ENCODE measurements at places on chromosomes 7 and 10.
A peak's percentile ranks its signal among the peaks of the same experiment; 100 is the strongest.

GRCh38 chr10:49202266-49202665 lies 14.1 kb upstream of the TMEM273 start:
- no peak for DNase-seq

DNA sequence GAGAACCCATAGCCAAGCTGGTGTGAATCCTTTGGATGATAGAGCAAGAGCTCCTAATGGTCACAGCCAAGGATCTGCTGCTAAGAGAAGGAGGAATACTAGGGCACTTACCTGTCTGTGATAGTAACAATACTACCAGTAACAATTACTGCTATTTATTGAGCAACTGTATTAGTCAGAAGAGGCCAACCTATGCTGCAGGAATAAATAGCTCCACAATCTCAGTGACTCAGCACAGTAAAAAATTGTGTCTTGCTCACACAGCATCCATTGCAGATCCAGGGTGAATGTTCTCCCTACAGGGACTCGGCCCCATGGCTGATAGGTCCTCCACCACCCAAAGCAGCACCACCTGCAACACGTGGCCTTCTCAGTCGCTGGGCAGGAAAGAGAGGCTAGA lies 257.6 kb upstream of the ZMIZ1 start:
- DNase-seq: no peak

DNA sequence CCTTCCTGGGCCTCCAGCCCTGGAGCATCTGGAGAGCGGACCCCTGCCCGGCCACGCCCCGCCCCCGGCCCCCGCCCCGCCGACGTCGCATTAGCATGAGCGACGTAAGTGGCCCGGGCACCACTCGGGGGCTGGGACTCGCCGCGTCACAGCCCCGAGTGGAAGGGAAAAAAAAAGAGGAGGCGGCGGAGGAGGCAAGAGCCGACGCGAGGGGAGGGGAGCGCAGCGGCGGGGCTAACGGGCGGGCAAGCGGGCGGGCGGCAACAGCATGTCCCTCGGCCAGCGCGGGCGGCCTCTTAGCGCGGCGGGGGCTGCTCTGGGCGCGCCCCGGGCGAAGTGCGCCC lies at the start of gene SLC18A3:
Gene SLC18A3 (plus strand): TSS at position 197 of the 344 bp plus-strand sequence. CDS start 431 bp downstream, outside the sequence.
- no peak for DNase-seq

DNA sequence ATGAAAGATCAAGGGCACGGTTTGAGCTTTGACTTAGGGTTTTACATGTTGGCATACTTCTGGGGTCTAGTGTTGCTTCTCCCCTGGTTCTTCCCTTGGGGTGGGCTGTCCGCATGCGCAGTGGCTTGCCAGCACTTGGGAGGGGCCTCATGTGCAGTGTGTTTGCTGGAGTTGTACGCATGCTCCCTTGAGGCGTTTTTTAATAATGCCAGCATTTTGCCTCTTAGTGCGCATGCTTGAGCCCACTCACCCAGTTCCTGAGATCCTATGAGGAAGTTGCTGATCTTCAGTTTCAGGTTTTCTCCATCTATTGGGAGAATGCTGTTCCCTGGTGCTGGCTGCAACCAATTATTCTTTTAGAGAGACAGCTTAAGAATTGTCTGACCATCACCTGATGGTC lies 113.4 kb upstream of the GPR141 start:
- no peak for DNase-seq

DNA sequence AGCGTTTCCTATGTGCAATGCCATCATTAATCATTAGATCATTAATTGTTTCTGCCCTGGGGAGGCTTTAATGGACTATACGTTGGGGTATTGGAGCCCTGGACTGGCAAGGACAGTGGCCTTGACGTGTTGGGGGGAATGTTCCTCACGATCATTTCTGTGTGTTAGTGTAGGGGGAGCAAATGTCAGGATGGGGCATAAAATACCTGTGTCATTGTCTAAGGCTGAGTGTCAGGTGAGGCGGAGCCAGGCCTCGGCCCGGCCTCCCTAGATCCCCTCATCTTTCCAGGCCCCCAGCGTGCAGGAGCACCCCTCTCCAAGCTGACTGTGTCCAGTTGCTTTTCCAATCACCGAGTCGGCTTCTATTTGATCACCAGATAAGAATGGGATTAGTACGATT lies 346.4 kb upstream of the SHH start:
- no peak for DNase-seq

GRCh38 chr10:98748298-98748697 lies 301.6 kb upstream of the HPS1 start:
- DNase-seq: peak; percentile 9

DNA sequence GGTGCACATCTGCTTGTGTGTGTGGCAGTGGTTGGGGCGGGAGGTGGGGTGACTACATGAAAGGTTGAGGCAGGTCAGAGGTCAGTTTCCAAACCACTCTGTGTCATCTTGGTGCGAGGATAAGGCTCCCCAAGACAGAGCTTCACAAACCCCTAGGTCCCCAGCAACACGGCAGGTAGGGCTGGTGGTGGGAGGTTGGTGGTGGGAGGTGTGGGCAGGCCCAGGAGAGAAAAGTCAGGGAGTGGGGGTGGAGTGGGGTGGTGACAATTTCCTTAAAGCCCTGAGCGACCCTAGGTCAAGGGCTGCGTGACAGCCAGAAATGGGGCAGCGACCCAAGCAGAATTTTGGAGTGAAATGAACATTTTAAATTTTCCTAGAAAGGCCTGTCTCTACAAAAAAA lies 1.6 kb upstream of the STRA8 start:
- no peak for DNase-seq

DNA sequence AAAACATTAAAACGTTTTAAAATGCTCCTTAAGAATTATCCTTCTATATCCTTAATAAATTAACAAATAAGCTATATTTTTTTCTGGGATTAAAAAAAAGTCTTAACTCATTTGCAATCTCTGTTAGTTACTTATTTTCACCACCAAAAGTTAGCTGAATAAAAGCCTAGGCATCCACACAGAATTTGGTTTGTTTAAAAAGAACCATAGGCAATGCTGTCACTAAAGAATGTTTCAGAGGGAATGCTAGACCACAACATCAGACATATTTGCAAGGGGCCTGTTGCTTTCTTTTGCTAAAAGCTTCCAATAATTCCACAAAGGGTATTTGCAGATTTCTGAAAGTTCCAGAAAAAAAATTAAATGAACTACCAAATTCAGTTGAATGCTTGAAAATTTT lies 244.2 kb downstream of the POU6F2 start:
- no peak for DNase-seq

GRCh38 chr7:151181011-151181431 lies 6.0 kb downstream of the ASB10 start:
- no peak for DNase-seq

GRCh38 chr10:60358282-60358681 lies 31.4 kb downstream of the ANK3 start:
- DNase-seq: no peak

- no peak for DNase-seq
These were observed 361.5 kb downstream of the FRMD4A start for GRCh38 chr10:13969118-13969791.

GRCh38 chr10:27319752-27320431 lies 79.3 kb upstream of the ACBD5 start:
- DNase-seq: peak; percentile 13

GRCh38 chr7:18656362-18656761 lies 160.8 kb downstream of the HDAC9 start:
- DNase-seq: no peak
